CD4-positive, alpha-beta T cell treated with Interleukin-12 subunit alpha and Interleukin-12 subunit beta, for 1 hour (primary cell): ENCODE measurements at places on chromosomes 5 and 9.
A peak's percentile ranks its signal among the peaks of the same experiment; 100 is the strongest.

GRCh38 chr5:175035882-175036533 is 311.6 kb downstream of the MSX2 start:
- DNase-seq = no peak

DNA sequence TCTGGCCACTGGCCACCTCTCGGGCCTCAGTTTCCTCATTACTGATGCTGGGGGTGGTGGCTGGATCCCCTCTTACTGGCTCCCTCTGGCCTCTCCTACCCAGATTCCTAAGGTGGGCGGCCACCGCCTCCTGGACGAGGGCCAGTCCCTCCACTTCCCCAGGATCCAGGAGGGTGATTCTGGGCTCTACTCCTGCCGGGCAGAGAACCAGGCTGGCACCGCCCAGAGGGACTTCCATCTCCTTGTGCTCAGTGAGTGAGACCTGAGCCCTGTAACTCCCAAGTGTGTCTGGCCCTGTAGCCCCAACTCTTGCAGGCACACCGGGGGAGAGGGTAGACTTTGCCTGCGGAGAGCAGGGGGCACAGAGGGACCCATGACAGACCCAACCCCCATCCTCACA is 83.3 kb downstream of the HMCN2 start:
- DNase-seq = no peak

- no peak for DNase-seq
Observed at GRCh38 chr5:151892393-151892792, 32.3 kb downstream of the GLRA1 start.

GRCh38 chr5:177302354-177303110 is 987 bp downstream of the RAB24 start:
- no peak for DNase-seq

DNA sequence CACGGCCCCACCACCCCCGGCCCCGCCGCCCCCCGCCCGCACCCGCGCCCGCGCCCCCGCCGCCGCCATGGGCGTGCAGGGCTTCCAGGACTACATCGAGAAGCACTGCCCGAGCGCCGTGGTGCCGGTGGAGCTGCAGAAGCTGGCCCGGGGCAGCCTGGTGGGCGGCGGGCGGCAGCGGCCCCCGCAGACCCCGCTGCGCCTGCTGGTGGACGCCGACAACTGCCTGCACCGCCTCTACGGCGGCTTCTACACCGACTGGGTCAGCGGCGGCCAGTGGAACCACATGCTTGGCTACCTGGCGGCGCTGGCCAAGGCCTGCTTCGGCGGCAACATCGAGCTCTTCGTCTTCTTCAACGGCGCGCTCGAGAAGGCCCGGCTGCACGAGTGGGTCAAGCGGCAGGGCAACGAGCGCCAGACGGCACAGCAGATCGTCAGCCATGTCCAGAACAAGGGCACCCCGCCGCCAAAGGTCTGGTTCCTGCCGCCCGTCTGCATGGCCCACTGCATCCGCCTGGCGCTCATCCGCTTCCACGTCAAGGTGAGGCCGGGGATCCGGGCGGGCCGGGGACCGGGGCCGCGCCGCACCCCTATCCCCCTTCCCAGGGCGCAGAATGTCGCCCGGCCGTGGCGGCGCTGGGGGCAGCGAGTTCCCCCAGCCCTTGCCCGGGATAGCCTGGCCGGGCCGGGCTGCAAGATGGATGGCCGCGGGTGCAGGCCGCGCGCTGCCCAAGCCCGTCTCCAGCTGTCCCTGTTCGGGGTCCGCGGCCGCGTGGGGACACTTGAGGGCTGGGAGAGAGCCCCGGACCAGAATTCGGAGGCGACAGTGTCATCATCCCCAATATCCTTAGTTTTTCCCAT is 594 bp downstream of the FAM120A start:
- peak; percentile 42 for DNase-seq

DNA sequence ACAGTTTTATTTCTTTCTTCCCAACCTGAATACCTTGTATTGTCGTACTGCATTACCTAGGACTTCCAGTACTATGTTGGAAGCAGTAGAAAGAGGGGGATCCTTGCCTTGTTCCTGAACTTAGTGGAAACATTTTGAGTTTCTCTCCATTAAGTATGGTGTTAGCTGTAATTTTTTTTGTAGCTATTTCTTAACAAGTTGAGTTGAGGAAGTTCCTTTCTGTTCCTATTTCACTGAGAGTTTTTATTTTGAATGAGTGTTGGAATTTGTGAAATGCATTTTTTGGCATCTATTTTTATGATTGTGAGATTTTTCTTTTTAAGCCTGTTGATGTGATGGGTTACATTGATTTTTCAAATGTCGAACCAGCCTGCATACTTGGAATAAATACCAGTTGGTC is 49.0 kb downstream of the FSD1L start:
- no peak for DNase-seq

- DNase-seq = no peak
Observed at GRCh38 chr9:107348836-107349235, 65.8 kb downstream of the RAD23B start.

- no peak for DNase-seq
Observed at GRCh38 chr5:129001841-129002526, 36.7 kb downstream of the SLC27A6 start.

DNA sequence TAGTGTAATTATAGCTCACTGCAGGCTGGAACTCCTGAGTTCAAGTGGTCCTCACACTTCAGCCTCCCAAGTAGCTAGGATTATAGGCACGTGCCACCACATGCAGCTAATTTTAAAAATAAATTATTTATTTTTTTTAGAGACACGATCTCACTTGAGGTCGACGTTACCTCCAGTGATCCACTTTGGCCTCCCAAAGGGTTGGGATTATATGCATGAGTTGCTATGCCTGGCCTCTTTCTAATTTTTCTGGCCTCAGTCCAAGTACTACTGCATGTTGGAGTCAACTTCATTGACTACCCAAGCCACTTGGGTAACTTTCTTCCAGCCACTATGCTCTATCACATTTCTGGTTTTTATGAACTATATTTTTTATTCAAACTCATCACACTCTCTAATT is 148.3 kb downstream of the EFNA5 start:
- no peak for DNase-seq

GRCh38 chr5:31692561-31693221 is 53.8 kb downstream of the PDZD2 start:
- DNase-seq = no peak

DNA sequence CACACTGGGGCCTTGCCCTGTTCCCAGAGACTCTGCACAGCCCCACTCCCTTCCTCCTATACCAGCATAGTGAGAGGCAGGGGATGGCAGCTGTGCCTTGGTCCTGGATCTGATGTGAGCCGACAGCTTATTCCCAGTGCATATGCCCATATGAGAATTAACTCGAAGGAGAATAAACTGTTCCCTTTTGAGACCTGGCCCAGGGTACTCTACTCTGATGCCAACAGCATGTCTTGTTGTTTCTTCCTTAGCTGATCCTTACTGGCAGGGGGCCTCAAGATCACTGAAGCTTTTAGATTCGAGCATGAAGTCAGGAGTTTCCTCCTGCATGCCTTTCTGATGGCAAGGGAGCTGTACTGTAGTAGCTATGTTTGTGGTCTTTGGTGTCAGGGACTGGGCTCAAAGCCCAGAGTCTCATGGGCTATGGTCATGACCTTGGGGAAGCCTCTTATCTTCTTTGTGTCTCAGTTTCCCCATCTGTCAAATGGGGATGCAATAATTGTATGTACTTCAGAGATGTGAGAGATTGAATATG is 57.1 kb downstream of the DOCK2 start:
- DNase-seq = no peak

- DNase-seq = no peak
Observed at GRCh38 chr5:35134278-35135030, 86.7 kb upstream of the AGXT2 start.
